ENCODE measurements at places on chromosomes 2 and 18.
A peak's percentile ranks its signal among the peaks of the same experiment; 100 is the strongest.

GRCh38 chr2:239960929-239961661 is 64.0 kb downstream of the NDUFA10 start:
- H3K27ac ChIP-seq, result peak overlapping the region; percentile 88
- no peaks in the 10 kb centered on the region for H3K27me3 ChIP-seq
- no peak for DNase-seq
- peaks cover 13% of the 10 kb centered on the region for H3K36me3 ChIP-seq
- H3K4me1 ChIP-seq, result no peaks in the 10 kb centered on the region
- H3K4me3 ChIP-seq, result no peak overlapping the region

GRCh38 chr2:236774171-236774570 is 204.5 kb downstream of the ACKR3 start:
- H3K27me3 ChIP-seq, result no peaks in the 10 kb centered on the region
- peaks cover 4% of the 10 kb centered on the region for H3K4me1 ChIP-seq
- no peak for DNase-seq
- H3K36me3 ChIP-seq, result no peaks in the 10 kb centered on the region

GRCh38 chr2:119678021-119678656 is 862 bp upstream of the TMEM177 start:
- no peak for DNase-seq
- peaks cover 35% of the 10 kb centered on the region for H3K4me1 ChIP-seq
- H3K4me3 ChIP-seq, result peak overlapping the region; percentile 82
- peak overlapping the region; percentile 83 for H3K27ac ChIP-seq
- H3K27me3 ChIP-seq, result peaks cover 2% of the 10 kb centered on the region

DNA sequence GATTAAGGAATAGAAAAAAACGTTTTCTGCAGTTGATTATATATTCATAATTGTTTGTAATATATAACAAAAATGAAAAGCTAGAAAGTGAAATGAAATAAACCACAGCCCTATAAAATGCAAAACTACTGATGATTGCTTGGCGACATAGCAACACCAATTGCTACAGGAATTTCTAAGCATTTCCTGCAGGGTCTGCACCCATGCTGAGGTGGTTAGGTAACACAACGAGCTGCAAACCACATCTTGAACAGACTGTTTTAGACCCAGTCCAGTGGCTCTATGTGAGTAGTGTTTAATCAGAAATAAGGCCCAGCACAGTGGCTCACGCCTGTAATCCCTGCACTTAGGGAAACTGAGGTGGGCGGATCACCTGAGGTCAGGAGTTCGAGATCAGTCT is 17.2 kb upstream of the UGT1A9 start:
- no peaks in the 10 kb centered on the region for H3K36me3 ChIP-seq
- no peak overlapping the region for H3K4me3 ChIP-seq
- no peaks in the 10 kb centered on the region for H3K4me1 ChIP-seq

- H3K27ac ChIP-seq, result no peak overlapping the region
- H3K4me3 ChIP-seq, result no peak overlapping the region
- H3K27me3 ChIP-seq, result no peaks in the 10 kb centered on the region
- no peaks in the 10 kb centered on the region for H3K36me3 ChIP-seq
- no peak for DNase-seq
Observed at GRCh38 chr2:9975805-9976447, 24.4 kb downstream of the GRHL1 start.

All from neural crest cell (in vitro differentiated cells).